Fibroblast of skin of right quadriceps (primary cell): ENCODE measurements at places on chromosomes 2 and 18.
A peak's percentile ranks its signal among the peaks of the same experiment; 100 is the strongest.

DNA sequence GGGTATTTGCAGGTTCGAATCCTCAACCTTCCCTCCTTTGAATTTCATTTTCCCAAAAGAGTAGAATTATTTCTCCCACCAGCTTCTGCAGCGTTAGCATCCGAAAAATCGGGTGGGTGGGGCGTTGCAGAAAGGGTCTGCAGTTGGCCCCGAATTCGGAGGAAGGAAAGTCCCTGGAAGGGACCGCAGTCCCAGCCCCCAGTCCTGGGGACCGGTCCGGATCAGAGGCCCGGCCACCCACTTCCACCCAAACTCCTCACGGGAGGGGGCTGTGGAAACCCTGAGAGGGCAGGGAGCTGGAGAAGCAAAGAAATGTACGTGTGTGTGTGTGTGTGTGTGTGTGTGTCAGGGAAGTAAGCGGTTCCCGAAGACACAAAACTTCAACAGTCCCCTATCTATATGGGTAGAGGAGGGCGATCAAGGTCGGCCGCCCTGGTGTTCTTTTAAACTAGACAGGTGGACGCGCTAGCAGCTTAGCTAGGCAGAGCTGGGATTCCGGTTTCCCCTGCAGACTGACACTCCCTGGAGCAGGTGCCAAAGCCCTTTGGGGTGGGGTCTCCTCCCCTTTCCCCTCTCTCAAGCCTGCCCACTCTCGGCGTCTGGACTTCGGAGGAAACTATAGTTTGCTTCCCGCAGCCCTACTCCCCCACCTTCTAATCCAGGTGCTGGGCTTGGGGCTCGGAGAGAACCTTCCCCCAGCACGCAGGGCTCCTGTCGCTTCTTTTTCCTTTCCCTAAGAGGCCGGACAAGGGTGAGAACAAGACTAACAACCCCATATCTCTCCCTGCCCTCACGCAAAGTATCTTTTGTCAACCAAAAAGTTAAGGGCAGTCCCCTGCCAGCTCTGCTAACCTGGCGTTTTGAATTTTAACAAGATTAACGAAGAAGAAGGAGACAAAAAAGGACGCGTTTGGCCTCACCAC lies 4.8 kb upstream of the ONECUT2 start:
- DNase-seq, result no peak

DNA sequence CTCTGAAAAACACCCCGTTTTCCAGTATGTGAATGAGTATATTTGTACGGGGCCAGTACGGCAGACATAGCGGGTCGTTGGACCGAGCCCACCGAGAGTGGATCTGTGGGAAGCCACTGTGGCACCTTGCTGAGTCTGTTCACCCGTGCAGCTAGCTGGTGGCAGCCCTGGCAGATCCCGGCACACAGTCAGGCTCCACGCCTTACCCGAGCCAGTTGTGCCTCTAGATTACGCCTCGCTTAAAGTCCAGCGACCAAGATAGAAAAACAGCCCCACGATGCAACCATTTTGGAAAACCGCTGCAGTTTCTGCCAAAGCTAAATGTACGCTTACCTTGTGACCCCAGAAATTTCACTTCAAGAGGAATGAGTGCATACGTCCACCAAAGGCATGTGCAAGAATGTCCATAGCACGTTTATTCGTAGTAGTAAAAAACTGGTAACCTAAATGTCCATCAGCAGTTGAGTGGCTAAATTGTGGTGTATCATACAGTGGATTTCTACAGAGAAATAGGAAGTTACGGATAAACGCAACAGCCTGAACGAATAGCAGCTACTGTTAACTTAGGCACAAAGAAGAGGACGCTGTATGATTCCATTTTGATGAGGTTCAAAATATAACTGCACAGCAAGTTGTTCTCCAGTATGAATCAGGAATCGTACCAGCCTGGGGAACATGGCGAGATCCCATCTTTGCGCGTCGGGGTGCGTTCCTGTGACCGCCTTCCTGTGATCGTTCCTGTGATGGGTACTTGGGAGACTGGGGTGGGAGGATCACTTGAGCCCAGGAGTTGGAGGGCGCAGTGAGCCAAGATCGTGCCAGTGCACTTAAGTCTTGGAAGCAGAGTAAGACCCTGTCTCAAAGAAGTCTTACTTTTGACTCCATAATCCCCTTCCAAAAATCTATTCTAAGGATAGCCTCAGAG lies 688 bp upstream of the WDR33 start:
- DNase-seq, result no peak

- no peak for DNase-seq
Measured at GRCh38 chr2:38262069-38262871, 114.8 kb downstream of the ATL2 start.

GRCh38 chr2:10471046-10471571 lies 23.0 kb upstream of the ODC1 start:
- DNase-seq, result no peak

GRCh38 chr2:36952748-36953197 lies 13.6 kb downstream of the STRN start:
- DNase-seq, result no peak

DNA sequence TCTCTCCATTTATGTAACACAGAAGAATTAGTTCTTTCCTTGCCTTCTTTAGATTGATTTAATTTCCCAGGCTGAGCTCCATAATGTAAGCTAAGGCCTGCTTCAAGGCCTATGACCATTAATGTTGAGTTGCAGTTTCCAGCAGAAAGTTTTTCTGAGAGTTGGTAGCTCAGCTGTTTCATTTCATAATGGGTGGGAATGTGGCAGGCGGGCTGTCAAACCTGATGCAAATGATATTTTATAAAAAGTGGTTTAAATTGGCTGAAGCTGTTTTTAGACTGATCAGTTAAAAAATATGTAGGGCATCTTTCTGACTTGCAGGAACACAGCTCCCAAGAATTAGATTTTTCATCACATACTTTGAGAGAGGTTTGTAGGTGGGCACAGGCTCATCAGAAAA lies 40.4 kb upstream of the FSHR start:
- DNase-seq, result no peak

GRCh38 chr2:198973785-198974184 lies 484.0 kb downstream of the SATB2 start:
- no peak for DNase-seq

- no peak for DNase-seq
Measured at GRCh38 chr2:32212295-32212694, 46.6 kb downstream of the SLC30A6 start.

GRCh38 chr2:121213386-121213785 lies 71.6 kb downstream of the TFCP2L1 start:
- DNase-seq, result no peak

DNA sequence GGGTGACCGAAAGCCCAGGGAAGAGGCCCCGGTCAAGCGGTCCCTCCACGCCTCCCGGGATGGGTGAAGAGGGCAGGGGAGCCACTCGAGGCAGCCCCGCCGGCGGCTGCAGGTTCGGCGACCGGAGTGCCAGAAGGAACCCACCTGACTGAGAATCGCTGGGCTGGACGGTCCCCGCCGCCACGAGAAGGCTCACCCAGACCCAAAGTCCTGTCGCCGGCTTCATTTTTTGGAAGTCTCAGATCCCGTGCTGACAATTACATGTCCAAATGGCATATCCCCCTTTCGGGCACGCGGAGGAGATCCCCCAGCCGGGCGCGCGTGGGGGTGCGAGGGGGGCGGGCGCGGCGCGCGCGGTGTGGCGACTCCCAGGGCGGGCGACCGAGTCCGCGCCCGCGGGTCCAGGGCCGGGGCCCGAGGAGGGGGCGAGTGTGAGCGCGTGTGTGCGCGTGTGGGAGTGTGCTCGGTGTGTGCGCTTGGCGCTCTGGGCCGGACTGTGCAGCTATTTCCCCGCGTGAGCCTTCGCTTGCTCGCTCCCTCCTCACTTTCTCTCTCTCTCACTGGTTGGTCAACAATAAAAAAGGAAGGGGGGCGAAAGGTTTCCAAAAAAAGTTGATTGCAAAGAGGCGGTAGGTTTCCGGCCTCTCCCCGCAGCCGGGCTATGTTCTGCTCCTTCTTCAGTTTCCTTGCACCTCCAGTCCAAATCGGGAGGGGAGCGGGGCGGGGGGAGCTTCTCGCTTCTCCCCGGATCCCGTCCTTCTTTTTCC lies at the start of gene ERBB4:
Gene ERBB4, minus strand, starts transcription at position 498 of the 767 bp plus-strand sequence. Its CDS starts 272 bp downstream, at position 226.
- DNase-seq, result no peak

GRCh38 chr2:109436610-109437225 lies 177.0 kb downstream of the SEPTIN10 start:
- no peak for DNase-seq

- DNase-seq, result no peak
Measured at GRCh38 chr2:170607171-170607570, 108.0 kb upstream of the SP5 start.

DNA sequence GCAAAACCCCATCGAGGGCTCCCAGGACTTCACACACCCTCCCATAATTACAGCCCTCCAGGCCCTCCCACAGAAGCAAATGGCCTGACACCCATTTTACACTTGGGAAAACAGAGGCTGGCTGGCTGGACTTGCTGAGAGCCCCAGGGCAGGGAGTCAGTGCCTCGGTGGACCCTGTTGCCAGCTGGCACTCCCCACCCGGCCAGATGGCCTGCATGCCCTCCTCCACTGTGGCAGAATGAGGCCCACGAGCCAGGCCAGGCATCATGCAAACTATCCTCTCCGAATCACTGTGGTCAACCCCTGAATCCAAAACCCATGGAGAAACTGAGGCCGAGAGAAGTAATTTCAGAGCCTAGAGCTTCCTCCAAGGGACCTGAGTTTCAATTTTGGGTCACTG lies 129.7 kb downstream of the SMAD2 start:
- no peak for DNase-seq

DNA sequence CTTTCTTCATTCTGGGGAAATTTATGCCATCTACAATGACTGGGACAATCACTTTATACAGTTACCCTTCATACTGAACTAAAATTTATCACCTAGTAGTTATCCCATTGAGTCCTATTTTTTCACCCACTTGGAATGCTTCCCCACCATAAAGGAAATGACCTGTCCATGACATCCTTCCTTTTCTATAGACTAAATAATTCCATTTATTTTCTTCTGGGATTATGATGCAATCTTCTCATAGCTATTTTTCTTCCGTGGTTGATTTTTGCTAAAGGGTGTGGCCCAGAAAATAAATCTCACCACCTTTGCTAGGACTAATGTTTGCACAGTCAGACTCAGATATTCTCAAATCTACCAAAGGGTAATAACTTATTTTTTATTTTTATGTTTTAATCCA lies 186.1 kb upstream of the NRXN1 start:
- peak; percentile 4 for DNase-seq

DNA sequence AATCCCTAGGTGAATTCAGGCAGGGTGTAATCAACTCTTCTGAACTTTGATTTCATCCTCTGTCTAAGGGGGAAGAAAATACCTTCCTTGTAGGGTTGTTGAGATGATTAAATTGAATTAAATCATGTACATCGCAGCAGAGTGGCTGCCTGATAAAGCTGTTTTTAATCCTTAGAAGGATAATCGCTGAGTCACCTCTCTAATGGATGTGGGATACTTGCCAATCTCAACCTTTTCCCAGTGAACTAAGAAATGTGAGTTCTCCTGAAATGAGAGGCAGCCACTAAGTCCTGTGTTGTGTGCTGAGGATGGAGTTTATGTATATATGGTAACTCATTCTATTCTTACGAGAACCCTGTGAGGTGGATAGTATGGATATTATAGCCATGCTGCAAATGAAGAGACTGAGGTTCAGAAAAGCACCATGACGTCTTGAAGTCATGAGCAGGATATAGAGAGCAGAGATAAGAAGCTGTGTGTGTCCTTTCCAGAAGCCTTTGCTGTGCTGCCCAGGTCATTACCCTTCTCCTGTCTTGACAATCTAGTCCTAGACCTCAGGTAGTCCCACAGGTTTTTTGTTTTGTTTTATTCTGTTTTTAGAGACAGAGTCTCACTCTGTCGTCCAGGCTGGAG lies 93.3 kb downstream of the HNRNPLL start:
- peak; percentile 88 for DNase-seq
